Heart left ventricle (tissue), 16 donors: ENCODE measurements at places on chromosomes 3 and 15.

DNA sequence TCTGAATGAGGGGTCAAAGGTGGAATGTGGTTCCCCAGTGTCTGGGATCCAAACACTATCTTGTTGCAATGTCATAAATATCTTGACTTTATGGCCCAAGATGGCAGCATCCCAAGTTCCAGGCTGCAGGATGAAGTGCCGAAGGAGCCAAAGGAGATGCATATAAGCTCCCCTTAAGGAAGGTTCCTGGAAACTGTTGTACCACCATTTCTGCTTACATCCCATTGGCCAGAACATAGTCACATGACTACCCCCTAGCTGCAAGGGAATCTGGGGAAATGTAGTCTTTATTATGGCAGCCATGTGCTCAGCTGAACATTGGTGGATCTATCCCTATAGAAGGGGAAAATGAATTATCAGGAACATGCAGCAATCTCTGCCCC, 54.3 kb downstream of the BDH1 start:
- no peak for DNase-seq

DNA sequence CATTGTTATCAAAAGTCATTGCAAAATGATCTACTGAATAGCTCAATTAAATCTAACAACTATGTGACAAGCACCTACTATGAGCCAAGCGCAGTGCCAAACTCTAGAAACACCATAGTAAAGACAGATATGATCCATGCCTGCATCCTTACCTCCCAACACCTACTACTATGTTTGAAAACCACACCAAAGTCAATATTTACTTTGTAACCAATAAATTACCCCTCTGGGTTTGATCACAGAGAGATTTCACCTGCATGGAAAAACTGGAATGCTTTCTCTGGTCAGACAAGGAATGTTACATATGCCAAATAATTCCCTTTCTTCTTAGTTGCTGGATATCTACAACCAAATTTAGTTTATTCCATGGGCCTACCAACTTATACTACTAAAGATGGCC, 422.2 kb downstream of the FHIT start:
- no peak for DNase-seq

DNA sequence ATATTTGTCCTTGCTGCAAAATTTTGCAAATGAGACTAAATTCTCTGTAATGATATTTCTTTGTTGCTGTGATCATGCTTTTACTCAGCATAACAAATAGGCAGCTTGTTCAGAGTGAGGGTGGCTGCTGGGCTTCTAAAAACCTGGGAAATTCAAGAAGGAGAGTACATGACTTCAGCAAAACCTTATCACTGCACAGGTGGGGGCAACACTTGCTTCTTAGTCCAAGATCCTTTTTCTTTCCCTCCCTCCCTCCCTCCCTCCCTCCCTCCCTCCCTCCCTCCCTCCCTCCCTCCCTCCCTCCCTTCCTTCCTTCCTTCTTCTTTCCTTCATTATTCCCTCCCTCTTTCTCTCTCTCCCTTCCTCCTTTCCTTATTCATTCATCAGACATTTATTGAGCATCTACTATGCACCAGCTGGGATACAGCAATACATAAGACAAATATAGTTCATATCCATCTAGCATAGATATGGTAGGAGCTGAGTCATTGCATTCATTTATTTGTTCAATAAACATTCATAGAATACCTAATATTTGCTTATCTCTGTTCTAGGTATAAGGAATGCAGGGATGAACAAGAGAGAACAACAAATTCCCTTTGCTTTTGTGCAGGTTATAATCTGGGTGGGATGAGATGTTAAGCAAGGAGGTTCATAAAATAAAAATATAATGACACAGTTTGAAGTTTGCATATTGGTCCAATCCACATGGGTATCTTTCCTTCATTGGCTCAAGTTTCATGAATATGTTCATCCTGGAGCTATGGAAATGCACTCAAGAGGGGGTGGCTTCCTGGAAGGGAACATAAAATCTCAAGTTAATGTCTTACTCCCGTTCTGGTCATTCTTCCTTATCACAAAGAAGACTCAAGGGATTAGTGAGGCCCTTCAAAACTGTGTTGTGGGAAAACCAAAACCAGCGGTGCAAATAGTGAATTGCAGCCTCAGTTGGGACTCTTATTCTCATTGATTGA, 210.7 kb downstream of the PDCD6IP start:
- no peak for DNase-seq

- no peak for DNase-seq
Observed at GRCh38 chr3:17398959-17399551, 343.4 kb downstream of the TBC1D5 start.

GRCh38 chr3:13547591-13548371, 1.1 kb upstream of the FBLN2 start:
- DNase-seq, result no peak

- DNase-seq, result no peak
Observed at GRCh38 chr3:108182339-108182738, 39.9 kb downstream of the IFT57 start.

GRCh38 chr15:86595741-86596140, 516.1 kb downstream of the AGBL1 start:
- DNase-seq, result no peak
